ENCODE measurements at places on chromosomes 3 and 15. TPM values are rescaled to one million over a fixed set of nuclear protein-coding genes. Genes with fewer than 3 reads are reported as not detected.

NOX5 gene
- 0.08 TPM for polyA plus RNA-seq

C3orf52 gene
- polyA plus RNA-seq: 6.5 TPM

TRANK1 gene
- 6.2 TPM for polyA plus RNA-seq

GOLGA6L9 gene
- 1.5 TPM for polyA plus RNA-seq

DNAJC13 gene
- 12.5 TPM for polyA plus RNA-seq

CHST13 gene
- 0.51 TPM for polyA plus RNA-seq

GP5 gene
- 0.06 TPM for polyA plus RNA-seq

PLCH1 gene
- 2.5 TPM for polyA plus RNA-seq

TRAT1 gene
- 0.53 TPM for polyA plus RNA-seq
